ENCODE measurements at places on chromosomes 12 and 14.

- no peak for DNase-seq
Observed at GRCh38 chr14:60353420-60353819, 104.4 kb downstream of the PPM1A start.

- no peak for DNase-seq
Observed at GRCh38 chr14:24273422-24273998, 2.1 kb upstream of the RABGGTA start.

DNA sequence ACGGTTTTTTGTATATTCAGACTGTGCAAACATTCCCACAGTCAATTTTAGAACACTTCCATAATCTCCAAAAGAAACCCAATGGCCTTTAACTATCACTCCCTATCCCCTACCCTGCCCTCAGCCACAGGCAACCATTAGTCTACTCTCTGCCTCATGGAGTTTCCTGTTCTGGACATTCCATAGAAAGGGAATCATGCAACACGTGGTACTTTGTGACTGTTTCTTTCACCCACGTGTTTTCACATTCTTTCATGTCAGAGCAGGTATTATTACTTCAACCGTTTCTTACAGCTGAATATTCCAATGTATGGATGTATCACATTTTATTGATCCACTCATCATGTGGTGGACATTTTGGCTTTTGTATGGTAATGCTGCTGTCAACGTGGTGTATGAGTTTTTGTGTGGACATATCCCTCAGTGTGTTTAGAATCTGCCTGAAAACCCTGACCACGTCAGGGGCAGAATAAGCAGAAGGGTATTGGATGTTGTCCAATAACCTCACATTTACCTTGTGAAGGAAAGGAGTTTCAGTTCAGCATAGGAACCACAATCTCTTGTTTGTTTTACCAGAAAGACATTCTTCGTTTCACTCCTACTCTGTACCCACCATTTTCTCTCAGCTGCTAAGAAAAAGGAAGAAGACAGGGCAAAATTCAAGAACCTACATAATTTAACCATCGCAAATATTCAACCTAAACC, 107.5 kb upstream of the DYRK2 start:
- DNase-seq: no peak

DNA sequence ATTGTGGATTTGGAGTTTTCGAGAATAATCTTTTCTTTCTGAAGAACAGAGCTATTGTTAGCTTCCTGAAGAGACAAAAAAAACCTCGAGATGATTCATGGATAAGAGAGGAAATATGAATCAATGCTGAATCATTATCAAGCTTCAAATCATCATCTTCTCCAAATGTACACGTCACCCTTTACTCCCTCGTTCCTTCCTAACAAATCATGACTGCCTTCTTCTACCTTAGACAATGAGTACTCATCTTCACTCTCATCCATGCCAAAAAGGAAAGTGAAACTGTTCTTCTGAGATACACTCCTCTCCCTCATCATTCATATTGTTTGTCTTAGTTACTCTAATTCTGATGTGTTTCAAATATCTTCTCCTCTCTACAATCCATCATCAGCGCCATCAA, 1115.8 kb upstream of the ATXN7L3B start:
- DNase-seq: no peak

DNA sequence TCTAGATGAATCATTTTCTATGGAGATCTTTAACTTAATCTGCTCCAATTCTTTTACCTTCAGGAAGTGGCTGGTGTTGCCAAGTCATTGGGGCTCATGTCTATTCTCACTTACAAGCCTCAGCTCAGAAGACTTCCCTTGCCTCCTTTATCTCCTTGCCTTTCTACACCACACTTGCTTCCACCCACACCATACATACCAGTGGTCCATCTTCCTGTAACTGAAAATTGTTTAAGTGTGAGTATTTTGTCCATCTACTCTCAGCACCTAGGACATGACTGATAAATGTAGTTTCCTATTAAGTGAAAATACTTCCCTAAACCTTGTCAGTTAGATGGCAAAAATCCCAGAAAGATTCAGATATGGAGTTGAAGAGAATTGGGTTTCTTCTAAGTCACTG, 199.7 kb upstream of the CPNE8 start:
- no peak for DNase-seq

All from midbrain (tissue), 1 donor.